Stimulated activated CD8-positive, alpha-beta memory T cell treated with anti-CD3 and anti-CD28 coated beads, Interleukin-4, amount 100 ng/mL, for 48 hours (primary cell): ENCODE measurements at places on chromosomes 7 and 10.

DNA sequence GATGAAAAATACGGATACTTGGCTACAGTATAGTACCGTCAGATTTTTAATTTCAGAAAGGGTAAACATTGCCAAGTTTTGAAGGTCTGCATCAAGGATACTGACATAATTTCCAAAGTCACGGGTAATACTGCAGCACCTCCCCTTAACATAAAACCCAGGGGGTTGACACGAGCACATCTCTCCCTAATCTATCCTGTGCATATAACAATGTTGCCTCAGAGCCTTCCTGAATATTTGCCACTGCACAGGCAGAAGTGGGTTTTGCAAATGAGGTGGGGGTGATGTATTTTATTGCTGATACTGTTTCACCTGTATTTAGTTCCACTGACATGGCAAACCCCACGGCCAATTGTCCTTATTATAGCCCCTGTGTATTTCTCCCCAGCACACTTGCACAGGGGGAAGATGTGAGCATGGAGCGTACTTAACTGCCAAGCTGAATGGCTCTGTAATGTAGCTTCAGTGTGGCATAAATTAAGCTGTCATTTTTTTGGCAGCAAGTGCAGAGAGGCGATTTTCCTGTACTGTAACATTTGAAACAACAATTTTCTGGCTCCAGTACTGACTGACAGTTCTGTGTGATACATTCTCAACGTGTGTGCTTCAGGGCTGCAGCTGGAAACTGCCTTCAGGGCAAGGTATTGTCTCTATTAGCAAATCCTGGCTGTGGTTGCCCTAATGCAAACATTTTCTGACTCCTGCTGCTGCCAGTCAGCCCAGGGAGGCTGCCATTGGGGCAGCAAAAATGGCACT is 299.6 kb upstream of the SP4 start:
- DNase-seq = no peak

DNA sequence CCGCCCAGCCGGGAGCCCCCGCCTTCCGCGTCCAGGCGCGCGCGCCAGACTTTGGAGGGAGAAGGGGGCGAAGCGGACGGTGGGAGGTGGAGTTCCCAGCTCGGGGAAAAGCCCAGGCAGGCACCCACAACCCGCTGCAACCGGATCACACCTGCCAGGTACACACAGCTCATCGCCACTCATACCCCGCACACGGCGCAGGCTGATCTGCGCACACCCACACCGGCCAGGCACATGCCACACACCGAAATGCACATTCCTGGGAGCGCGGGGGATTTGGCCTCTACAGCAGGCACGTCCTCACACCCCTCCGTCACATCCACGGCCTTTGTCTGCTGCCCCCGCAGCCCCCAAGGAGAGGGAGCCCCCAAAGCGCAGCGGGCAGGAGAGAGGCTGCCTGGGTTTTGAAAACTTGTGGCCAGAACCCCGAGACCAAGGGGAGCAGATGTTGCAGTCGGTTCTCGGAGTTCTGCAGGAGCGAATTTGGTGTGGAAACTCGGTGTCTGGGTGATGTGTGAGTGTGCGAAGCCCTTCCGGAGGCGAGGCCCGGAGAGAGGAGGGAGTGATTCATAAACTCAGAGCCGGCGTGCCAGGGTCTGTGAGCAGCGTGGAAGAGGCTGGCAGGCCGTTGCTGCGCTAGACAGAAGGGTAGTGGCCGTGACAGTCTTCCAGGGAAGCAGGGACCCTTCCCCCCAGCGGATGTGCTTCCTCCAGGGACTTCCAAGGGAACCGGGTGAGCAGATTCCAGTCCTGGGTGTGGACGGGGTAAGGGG is 734 bp downstream of the CHST3 start:
- DNase-seq = peak; percentile 67

DNA sequence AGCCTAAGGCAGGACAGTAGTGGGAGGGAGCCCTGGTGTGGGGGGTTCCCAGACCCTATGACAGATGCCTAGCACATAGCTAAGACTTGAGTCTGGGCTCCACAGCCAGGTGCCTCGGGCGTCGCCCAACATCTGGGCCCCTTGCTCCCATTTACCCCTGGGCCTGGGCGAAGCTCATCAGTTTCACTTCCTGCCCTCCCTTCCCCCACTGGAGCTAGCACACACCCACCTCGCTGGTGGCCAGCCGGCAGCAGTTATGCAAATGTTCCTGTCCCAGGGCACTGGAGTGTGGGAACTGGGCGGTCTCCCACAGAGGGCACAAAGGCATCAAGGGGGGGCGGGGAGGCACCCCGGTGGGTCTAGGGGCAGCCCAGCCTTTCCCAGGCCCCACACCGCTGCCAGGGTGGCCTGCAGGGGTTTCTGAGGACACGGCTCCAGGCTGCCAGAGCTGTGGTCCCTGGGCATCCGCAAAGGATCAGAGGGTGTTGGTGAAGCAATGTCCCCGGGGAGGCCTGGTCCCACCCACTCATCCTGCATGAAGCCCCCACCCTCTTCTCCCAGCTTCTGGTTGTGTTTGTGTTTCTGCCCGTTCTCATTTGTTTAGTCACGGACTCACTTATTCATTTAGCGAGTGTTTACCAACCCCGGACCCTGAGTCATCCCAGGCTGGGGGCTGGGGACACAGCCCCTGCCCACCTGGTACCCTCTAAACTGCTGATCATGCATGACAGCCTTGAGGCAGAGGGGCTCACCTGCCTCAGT is 20.4 kb downstream of the SH2B2 start:
- peak; percentile 55 for DNase-seq

DNA sequence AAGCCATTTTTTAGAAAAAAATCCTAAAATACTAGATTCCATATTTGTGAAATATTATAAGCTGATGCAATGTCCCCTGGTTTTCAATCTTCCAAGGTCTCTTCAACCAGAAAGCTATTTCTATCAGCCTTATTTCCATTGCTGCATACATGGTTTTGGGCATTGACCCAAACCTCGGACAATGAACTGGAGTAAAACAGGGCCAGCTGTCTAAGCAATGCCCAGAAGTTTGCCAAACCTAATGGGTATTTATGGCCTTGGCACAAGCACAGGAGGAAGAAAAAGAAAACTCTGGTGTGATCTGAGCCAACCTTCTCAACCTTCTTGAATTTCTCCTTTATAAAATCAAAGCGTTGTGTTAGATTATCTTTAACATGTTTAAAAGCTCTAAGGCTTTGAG is 402.3 kb downstream of the DNAJB9 start:
- DNase-seq = no peak

- no peak for DNase-seq
Observed at GRCh38 chr7:47591655-47592572, 10.0 kb upstream of the TNS3 start.

GRCh38 chr7:39306016-39306570 is 260.1 kb upstream of the YAE1 start:
- DNase-seq = no peak

DNA sequence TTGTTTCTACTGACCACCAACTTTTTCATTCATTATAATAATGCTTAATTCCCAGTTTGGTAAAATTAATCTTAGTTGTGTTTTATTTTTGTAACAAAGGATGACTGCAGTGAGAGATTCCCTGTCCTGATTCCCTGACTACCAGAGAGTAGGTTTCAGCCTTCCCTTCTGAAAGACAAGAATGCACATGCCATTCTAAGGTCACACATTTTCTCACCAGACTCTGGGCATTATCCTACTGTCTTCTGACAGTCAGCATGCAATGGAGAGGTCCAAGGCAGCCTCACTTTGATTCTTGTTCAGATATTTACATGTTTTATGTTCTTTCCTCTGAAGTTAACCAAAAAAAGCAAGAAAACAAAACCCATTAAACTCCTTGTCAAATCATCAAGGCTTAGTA is 372.7 kb upstream of the CDC14C start:
- DNase-seq = no peak

GRCh38 chr7:157309988-157310668 is 26.7 kb upstream of the DNAJB6 start:
- DNase-seq = no peak

GRCh38 chr7:134051020-134051419 is 76.1 kb upstream of the LRGUK start:
- no peak for DNase-seq

- DNase-seq = peak; percentile 57
Observed at GRCh38 chr10:96651998-96652431, 65.2 kb upstream of the TM9SF3 start.

- no peak for DNase-seq
Observed at GRCh38 chr10:24722131-24722675, 1.5 kb downstream of the ARHGAP21 start.

DNA sequence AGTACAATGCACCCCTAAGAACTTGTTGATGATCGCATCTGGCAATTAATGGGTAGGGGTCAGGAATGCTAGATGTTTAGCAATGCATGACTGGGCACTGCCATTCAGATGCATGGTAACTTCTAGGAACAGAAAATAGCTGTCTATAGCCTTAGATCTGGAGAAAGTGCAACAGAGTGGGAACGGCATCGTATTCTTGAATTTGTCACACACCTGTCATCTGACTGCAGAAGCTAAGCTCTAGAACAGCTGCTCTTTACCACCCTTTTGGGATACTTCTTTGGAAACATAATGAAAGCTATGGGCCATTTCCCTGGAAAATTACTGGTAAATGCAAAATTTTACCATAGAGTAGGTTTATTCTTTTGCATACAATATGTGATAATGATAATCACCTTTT is 118.1 kb downstream of the SLC25A13 start:
- DNase-seq = no peak

DNA sequence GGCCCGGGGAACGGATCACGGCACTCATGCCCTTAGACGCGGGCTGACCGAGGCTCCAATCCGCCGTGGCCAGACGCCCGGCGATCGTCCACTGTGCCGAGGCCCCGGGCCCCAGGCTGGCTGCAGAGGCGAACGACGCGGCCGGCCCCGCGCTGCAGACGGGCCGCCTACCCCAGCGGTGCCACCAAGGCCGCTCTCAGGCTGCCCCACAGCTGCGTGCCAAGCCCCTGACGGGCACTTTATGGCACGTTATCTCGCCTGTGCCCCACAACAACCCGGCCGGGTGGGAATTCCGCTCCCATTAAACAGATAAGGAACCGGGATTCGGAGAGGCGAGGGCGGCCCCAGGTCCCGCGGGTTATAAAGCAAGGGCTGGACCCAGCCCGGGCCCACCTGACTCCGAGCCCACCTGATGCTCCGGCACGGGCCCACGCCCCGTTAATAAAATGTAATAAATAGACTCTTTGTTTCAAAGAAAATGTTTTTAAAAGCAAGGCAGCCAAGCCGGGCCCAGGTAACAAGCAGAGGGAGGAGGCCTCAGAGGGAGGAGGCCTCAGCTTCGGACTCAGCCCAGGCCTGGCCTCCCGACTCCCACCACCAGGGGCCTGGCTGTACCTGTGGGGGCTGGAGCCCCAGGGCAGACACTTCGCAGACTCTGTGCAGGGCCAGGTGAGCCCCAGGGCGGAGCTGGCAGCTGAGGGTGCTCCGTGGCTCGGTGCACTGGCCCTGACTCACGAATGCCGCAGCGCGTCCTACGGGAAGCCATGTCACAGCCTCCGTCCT is 79.7 kb downstream of the FOXL3 start:
- DNase-seq = no peak

GRCh38 chr10:48523212-48523819 is 81.6 kb downstream of the ARHGAP22 start:
- no peak for DNase-seq

- no peak for DNase-seq
Observed at GRCh38 chr7:112929421-112929820, 139.2 kb upstream of the TMEM168 start.

GRCh38 chr10:132229834-132230556 is 43.2 kb downstream of the DPYSL4 start:
- peak; percentile 58 for DNase-seq

GRCh38 chr7:134771889-134772288 is 7.5 kb upstream of the CALD1 start:
- DNase-seq = no peak

DNA sequence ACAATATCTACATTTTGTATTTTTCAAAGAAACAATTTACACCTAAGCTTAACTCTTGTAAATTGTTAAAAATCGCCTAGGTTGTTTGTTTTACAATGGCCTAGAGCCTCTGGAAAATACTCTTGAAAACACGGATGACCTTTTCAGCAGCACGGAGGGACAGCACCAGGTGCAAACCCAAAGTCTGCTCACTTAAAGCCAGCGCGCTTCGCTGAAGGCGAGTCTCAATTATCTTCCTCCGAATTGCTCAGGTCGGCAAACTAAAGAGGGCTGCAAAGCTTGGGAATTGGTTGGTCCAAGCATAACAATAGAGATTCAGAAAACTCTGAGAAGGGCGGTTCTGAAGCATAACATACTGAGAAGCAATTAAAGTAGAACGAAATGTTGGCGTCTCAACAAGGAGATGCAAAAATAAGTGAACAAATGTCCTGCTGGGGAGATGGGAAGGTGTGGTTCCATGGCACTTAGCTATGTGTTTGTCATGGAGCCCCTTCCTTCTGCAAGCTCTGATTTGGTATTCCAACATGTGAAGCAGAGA is 139.9 kb upstream of the PITRM1 start:
- no peak for DNase-seq

DNA sequence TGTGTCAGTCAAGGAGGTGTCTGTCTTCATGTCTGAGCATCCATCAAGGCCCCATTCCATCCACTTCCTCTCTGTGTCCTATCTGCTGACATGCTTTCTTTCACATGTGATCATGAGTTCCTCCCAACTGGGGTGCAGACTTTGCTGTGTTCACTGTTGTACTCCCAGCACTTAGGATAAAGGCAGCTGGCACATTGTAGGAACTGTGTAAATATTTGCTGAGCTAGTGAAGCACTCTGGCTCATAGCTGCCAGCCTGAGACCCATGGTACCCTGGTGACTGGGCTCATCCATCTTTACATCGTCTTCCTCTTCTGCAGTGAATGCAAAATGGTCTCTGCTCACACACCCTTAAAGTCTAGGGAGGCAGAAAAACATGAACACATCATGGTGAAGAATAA is 242.2 kb upstream of the IGFBP3 start:
- DNase-seq = no peak

DNA sequence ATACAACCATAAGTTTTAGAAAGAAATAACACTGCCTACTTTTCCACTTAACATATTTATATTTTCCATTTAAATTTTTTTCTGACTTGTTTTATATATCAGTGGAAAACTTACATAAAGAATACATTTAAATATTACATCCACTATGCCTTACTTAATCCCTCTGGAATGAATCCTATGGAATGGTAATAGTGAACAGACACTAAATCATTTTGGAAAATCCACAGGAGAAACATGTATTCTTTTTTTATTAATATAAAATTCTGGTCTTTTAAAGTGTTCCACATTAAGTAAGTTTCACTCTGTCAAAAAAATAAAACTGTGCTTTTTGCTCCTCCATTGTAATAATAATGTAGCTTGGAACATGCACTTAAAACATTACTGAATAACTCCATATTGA is 236.8 kb upstream of the LRRN3 start:
- DNase-seq = no peak

DNA sequence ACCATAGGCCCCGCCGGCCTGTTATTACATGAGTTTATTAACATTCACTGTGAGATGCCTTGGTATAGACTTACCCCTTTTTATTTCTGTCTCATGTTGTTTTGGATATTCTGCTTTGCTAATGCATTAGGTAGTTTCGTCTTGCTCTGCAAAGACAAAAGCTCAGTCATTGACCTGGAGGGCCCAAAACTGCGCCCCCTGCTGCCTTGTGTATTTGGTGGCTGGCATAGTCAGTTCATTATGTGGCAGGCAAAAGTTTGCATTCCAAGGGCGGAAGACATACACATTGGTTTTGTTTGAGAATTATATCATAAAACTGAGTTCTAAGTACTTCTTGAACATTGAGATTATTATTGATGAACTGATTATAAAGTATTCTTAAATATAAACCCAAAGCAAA is 372.5 kb downstream of the SDK1 start:
- DNase-seq = peak; percentile 68
